Neural progenitor cell (in vitro differentiated cells): ENCODE measurements at places on chromosomes 5 and 9.

GRCh38 chr5:150293091-150293941 is 3.7 kb upstream of the CAMK2A start:
- no peak for DNase-seq
- peaks cover 16% of the 10 kb centered on the region for H3K4me1 ChIP-seq
- H3K27me3 ChIP-seq = no peaks in the 10 kb centered on the region
- no peak overlapping the region for H3K27ac ChIP-seq
- no peak overlapping the region for H3K4me3 ChIP-seq
- no peaks in the 10 kb centered on the region for H3K36me3 ChIP-seq

DNA sequence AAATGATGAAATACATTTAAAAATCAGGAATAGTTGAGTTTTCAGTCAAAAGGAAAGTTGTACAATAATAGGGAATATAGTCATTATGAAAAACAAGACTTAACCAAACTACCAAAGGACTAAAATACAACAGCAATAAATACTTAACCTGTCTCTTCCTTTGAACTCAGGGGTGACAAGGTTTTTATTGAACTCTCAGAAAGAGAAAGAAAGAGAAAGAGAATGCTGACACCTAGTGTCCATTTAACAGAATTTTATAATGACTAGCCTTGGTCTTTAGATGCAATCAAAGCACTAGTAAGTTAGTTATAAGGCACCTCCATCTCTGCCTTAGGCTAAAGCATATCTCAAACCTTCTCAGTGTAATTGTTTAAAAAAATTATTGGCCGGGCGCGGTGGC is 47.5 kb downstream of the UIMC1 start:
- DNase-seq = peak; percentile 61
- H3K27me3 ChIP-seq = no peaks in the 10 kb centered on the region
- H3K27ac ChIP-seq = no peak overlapping the region
- no peak overlapping the region for H3K4me3 ChIP-seq
- H3K36me3 ChIP-seq = peaks cover 5% of the 10 kb centered on the region

GRCh38 chr5:39211773-39212172 is 7.6 kb downstream of the FYB1 start:
- no peak for DNase-seq
- H3K27me3 ChIP-seq = no peaks in the 10 kb centered on the region
- no peak overlapping the region for H3K27ac ChIP-seq
- no peaks in the 10 kb centered on the region for H3K36me3 ChIP-seq

GRCh38 chr5:11734369-11734768 is 169.9 kb downstream of the CTNND2 start:
- H3K27me3 ChIP-seq = no peaks in the 10 kb centered on the region
- no peak for DNase-seq
- H3K27ac ChIP-seq = no peak overlapping the region
- H3K4me1 ChIP-seq = no peaks in the 10 kb centered on the region
- H3K4me3 ChIP-seq = no peak overlapping the region

DNA sequence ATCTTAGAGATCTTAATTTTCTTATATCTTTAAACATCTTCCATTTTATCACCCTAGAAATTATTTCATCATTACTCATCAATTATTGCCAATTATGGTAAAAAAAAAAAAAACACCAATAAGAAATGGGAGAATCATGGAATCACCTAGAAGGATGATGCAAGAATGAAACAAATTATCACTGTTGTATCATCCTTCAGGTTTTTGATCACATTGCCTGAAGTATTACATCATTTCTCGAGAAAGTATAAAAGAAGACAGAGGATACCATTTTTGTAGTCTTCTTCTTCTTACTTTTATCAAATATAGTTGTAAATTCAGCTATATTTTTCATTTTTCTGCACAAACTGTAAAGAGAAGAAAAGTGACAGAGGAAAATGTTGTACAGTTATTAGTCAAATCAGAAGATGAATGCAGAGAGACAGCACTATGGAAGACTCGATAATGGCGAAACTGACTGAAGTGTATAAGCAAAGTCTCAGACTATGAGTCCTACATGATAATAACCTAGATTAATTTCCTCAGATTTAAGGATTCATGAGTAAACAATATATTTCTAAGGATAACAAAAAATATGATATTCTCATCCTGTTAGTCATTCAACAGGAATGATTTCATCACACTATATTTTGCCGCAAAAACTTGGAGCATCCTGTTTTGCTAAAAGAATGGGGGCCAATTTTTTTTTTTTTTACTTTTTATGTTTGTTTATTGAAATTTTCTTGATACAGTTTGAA is 5.9 kb upstream of the STC2 start:
- H3K27ac ChIP-seq = no peak overlapping the region
- H3K4me1 ChIP-seq = peaks cover 16% of the 10 kb centered on the region
- H3K27me3 ChIP-seq = peaks cover 13% of the 10 kb centered on the region
- no peak overlapping the region for H3K4me3 ChIP-seq
- H3K36me3 ChIP-seq = no peaks in the 10 kb centered on the region

DNA sequence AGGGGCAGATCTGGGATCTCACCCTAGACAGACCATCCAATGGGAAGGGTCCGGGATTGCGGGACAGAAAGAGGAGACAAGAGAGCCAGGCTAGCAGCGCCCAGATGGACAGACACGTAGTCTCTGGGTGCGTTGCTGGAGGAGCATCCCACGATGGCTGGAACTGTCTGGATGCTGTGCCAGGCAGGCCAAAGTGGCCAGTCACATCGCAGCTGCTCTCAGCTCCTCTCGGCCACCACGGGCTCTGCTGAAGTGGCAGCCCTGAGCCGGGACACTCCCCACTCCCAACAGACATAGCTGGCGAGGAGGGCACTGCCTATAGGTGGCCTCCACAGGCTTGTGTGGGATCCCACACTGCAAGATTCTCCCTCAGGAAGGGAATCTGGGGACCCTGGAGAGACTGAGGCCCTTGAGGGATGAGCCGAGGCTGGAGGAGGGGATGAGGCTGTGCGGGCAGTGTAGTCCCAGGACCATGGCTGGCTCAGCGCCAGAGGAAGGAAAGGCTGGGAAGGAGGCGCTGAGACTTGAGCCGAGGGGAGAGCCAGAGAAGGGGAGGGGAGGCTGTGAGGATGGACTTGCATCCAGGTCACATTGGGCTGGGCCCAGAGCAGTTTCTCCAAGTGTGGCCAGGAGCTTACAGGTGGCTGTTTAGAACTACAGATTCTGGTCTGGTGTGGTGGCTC is 10.3 kb upstream of the WDR5 start:
- no peaks in the 10 kb centered on the region for H3K36me3 ChIP-seq
- no peak overlapping the region for H3K4me3 ChIP-seq
- H3K27ac ChIP-seq = no peak overlapping the region
- H3K4me1 ChIP-seq = peaks cover 12% of the 10 kb centered on the region
- no peaks in the 10 kb centered on the region for H3K27me3 ChIP-seq
